Renal cortical epithelial cell (primary cell): ENCODE measurements at places on chromosomes 13 and 19. TPM values are rescaled to one million over a fixed set of nuclear protein-coding genes. Genes with fewer than 3 reads are reported as not detected.

GRCh38 chr19:49362929-49363267, 682 bp upstream of the TEAD2 start:
- peak; percentile 3 for DNase-seq

DNA sequence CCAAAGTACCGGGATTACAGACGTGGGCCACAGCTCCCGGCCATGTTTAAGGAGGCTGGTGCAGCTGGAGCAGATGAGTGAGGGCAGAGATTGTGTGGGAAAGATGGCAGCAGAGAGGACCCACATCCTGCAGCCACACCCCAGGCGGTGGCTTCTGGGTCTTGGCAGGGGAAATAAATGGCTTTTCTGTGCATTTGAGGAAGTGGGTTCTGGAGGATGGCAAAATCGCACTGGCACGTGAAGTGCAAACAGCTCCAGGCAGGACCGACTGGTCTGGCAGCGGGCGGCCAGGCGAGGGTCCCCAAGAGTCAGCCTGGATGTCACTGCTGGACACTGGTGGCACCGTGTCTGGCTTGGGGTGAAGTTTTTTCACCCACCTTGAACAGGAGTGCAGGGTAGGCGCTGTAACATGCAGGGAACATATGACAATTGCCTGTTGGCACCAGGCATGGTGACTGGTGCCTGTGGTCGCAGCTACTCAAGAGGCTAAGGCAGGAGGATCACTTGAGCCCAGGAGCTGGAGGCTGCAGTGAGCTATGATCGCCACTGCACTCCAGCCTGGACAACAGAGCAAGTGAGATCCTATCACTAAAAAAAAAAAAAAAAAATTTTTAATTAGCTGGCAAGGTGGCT, 8.4 kb downstream of the B3GNT3 start:
- no peak for DNase-seq

DNA sequence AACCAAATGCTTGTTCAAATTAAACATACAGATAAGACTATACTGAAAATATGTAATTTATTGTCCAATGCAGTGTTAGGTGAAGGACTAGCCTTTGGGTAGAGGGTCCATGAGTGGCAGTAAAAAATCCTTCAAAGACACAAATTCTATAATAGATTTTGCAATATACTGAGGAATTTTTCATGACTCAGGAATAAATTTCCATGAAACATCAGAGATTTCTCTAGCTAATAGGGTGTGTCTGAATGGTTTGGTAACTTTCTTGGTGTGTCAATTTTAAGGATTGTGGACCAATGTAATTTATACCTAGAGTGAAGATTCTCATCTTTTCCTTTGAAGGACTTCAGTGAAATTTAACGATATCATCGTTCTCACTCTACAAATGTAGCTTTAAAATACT, 546.7 kb downstream of the SLITRK5 start:
- peak; percentile 15 for DNase-seq

KLK3 gene
- not detected in 2 replicates for total RNA-seq

DNA sequence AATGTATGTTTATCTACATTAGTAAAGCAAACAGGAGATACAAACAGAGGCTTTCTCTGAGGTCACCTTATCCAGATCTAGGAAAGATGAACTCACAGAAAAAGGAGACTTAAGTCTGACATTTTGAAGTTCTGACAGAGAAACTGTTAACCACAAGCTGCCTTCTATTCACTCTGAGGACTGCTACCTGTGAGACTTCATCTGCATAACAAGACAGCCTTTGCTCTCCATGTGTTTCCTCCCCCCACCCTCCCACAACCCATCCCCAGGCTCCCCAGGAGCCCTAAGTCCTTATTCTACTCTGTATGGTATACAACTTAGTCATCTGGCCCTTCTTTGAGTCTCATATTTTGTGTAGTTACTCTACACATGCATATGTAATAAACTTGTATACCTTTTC, 699.0 kb downstream of the FGF9 start:
- DNase-seq: no peak
